Stimulated activated CD4-positive, alpha-beta T cell treated with anti-CD3 and anti-CD28 coated beads, TNF-alpha, amount 100 ng/mL, for 1 hour (primary cell): ENCODE measurements at places on chromosomes 1 and 21.

- DNase-seq, result no peak
Observed at GRCh38 chr1:45862008-45862407, 58.6 kb downstream of the MAST2 start.

GRCh38 chr1:151811181-151811580, 6.0 kb upstream of the LINGO4 start:
- DNase-seq, result no peak

- DNase-seq, result no peak
Observed at GRCh38 chr1:223820515-223820858, 25.3 kb downstream of the TP53BP2 start.

DNA sequence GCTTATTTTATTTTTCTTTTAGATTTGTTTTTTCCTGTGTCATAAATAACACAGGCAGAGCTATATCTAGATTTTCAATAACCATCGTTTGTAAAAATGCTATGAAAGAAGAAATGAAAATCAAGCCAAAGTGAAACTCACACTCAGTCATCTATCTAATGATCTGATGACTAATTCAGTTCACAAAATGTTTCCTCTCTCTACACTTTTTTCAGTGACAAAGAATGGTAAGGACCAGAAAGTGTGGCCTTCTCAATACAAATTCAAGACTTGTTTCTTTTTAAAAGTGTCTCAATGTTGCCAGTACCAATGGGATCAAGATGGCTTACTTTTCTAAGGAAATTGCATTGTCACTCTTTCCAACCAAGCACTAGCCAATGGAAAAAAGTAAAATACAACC, 282.8 kb upstream of the PKN2 start:
- DNase-seq, result no peak

DNA sequence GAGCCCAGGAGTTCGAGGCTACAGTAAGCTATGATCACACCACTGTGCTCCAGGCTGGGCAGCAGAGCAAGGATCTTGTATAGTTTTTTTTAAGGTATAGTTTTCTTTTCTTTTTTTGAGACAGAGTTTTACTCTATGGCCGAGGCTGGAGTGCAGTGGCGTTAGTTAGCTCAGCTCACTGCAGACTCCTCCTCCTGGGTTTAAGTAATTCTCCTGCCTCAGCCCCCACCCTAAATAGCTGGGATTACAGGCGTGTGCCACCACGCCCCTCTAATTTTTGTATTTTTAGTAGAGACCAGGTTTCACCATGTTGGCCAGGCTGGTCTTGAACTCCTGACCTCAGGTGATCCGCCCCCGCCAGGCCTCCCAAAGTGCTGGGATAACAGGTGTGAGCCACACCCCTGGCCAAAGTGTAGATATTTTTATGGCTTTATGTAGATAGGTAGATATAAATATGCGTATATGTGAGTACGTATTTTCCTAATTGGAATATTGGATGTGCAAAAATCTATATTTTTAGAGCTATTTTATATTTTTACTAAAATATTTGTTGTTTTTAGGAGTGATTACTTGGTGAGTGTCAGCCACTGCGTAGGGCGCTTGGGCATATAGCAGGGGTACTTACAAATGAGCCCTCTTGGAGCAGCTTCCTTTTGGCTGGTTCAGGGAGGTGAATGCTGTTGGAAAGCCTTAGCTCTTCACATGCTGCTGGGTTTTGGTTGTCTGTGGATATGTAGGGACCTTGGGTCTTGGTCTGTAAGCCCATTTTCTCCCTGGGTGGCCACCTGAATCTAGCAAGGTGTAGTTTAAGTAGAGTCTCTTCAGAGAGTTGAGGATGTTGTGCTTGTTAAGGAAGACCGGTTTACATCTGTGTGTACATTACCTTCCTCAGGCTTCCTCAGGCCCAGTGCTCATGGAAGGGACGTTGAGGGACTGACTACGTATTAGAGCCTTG, 9.5 kb downstream of the KDM4A start:
- no peak for DNase-seq

- no peak for DNase-seq
Observed at GRCh38 chr1:234892642-234893041, 236.0 kb downstream of the TOMM20 start.

GRCh38 chr21:41765973-41766882, 624 bp downstream of the RIPK4 start:
- DNase-seq, result no peak

DNA sequence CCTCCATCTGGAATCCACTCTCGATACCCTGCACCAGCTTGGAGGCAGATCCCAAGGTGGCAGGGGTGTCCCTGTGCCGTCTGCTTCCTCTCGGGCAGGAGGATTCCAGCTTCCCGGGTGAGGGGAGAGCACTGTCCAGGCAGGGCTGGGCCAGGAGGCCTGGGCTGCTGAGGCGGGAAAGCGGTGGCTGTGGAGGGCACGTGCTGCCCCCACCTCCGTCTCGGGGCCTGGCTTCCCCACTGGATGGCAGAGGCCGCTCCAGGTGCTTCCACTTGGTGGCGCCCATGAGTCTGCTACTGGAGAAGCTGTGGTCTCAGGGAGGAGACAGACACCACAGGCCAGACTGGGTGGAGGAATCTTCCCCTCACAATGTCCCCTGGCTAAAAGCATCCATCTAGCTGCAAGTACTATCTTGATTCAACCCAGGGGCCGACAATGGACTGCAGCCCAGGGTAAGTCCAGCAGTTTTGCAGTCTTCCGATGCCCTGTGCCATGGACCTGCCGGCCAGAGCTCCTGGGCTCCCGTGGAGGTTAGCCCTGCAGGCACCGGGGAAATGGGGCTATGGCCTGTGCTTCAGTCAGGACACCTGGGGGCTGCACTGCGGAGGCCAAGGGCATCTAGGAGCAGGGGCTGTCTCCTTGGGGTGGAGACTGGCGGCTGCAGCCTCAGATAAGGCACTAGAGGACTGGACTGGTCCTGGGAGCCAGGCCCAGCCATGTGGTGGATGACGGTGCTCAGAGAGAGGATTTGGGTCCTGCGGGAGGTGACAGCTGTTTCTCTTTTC, 41.3 kb upstream of the EIF4G3 start:
- DNase-seq, result no peak

- no peak for DNase-seq
Observed at GRCh38 chr1:42983693-42984092, 25.0 kb upstream of the SLC2A1 start.
